Epithelial cell of prostate (primary cell): ENCODE measurements at places on chromosomes 12 and 14.
A peak's percentile ranks its signal among the peaks of the same experiment; 100 is the strongest.

DNA sequence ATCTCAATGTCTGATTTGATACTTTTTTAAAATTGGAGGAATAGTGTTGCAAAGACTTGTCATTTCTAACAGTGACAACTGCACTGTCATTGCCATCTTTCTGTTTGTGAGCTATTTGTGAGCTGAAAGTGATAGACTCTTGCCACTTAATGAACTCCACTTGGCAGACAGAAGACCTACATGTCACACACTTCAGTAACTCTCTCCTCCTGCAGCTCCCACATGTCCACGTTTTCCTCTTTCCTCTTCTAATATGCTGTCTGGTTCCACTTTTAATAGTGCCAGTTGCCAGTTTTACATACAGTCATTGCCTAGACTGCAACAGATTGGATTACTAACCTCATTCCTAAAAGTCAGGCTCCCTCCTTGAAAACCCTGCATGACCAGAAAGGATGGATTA is 121.5 kb downstream of the CAPZA3 start:
- no peak for DNase-seq

DNA sequence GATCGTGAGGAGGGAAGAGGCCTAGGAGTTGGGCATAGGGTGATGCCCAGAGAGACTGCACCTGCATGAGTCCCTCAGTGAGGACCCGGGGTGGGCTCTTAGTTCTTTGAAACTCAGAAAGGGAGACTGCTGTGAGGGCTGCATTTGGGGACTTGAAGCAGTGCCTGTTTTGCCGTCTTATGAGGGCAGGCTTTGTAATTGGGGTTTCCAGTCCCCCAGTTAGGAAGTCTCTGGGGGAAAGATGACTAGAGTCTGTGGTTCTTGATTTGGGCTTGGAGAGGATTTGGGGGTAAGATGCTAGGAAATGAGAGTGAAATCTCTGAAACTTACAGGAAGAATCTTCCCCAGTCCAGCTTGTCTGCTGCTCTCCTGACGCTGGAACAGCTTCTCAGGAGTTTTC is 99.6 kb downstream of the ARF6 start:
- DNase-seq: no peak

- DNase-seq: no peak
Observed at GRCh38 chr14:103806805-103807204, 40.6 kb downstream of the PPP1R13B start.

GRCh38 chr14:59939828-59940227 is 19.9 kb downstream of the LRRC9 start:
- DNase-seq: no peak

GRCh38 chr12:6914947-6915788 is 788 bp downstream of the ENO2 start:
- DNase-seq: no peak

DNA sequence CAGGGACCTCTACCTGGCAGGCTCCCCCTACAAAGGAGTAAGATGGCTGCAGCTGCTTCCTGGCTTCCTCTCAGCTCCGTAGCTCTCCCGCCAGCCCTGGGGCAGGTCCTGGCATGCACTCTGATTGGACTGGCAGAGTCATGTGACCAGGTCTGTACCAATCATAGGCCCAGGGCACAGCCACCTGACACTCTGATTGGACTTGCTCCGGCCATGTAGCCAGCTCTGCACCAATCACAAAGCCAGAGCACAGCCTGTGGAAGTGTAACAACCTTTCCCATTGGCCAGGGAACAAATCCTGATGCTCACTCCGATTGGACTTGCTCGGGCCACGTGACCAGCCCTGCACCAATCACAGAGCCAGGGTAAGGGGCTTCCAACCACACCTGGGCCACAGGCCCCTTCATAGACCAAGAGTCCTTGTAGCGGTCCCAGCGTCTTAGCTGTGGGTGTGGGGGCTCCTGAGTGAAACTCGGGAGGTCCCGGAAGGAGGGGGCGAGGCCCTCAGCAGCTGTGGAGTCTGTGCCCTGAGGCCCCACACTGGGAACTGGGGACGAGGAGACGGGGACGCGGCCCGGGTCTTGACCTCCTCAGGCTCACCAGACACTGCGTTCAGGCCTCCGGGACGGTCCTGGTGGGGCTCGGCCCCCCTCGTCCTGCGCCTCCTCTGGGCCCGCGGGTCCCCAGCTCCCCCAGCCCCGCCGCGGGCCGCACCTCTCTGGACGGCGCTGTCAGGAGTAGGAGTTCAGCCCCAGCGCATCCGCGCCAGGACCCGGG is 210.6 kb downstream of the ADGRD1 start:
- no peak for DNase-seq

GRCh38 chr12:16187660-16188059 is 89.8 kb downstream of the SLC15A5 start:
- no peak for DNase-seq

DNA sequence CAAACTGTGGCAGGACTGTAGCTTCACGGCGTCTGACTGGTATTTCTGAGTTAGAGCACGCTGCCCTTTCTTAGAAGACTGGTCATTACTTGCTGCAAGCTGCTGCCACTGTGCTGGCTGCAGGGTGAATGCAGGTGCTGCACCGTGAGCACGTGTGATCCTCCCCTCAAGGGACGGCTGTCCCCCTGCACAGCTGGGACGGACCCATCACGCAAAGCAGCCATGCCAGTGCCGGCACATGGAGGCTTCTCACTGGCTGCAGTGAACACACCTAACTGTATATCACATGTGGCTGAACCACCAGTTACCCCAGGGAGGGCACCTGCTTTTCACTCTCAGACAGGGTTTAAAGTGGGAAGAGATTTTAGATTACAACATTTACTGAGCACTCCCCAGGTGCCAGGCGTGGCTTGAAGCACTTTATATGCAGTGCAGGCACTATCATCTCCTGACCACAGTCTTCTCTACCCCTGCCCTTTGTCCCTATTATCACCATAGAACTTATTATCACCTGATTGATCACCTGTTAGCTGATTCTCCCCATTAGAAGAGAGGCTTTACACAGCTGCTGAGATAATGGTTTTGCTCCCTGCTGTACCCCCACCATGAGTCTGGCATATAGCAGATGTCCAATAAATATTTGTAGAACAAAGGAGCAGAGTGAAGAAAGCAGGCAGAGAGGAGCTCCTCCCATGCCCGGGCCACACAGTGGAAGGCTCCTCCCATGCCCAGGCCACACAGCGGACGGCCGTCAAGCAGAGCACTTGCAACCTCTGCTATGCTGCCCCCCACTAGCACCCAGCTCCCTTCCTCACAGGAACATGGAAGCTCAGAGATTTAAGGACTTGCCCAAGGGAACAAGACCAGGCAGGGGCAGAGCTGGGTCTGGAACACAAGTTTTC is 25.9 kb downstream of the SLC25A47 start:
- DNase-seq: no peak

- DNase-seq: no peak
Observed at GRCh38 chr14:68474741-68475140, 318.1 kb downstream of the ZFP36L1 start.

DNA sequence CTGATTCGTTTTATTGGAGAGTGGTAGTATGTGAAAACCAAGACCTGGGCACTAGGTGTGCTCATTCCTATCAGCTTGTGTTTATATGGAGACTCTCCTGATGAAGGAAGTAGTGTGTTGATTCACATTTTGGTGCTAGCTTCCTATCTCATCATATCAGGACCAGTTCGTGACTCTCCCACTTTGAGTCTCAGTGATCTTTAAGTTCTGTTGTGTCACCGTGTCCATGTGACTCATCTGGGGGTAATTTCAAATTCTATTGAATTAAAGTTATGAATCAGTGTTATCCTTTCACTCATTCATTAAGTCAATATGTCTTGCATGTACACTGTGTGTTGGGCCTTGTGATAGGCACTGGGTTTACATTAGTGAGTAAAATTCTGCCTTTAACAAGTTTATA is 180.2 kb downstream of the CACNA1C start:
- peak; percentile 36 for DNase-seq

- DNase-seq: no peak
Observed at GRCh38 chr14:75835737-75836136, 146.1 kb downstream of the TGFB3 start.

DNA sequence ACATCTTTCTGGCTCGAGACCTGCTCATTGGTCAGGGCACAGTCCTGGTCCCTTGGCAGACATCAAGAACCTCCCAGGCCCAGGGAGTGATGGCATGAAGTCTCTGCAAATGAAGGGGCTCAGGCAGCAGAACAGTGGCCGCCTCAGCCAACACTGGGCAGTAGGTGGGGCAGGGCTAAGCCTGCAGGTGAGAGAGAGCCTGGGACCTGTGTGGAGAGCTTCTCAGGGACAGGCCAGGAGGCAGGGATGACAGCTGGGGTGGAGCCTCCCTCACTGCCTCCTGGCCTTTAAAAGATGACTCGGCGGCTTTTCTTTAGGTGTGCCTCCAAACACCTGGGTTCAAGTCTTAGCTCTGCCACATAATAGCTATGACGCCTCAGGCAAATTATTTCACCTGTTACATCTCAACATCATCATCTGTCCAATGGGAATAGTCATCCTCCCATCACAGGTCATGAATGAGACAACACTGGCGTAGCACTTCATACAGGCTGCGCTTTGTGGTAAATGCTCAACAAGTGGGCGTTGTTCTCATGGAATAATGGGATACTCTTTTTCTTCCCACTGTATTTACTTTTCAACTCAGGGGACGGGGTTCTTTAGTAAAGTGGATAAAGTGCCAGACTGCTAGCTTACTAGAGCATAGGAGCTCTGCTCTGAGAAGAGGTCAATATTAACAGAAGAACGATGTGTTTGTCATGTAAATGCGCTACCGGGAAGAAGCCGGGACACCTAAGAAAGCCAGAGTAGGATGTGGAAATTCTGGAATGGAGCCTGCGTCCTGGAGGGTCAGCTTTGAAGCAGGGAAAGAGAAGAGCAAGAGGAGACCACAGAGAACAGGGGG is 277.4 kb downstream of the FOXN3 start:
- DNase-seq: no peak

- no peak for DNase-seq
Observed at GRCh38 chr12:84572196-84572595, 340.4 kb downstream of the SLC6A15 start.

DNA sequence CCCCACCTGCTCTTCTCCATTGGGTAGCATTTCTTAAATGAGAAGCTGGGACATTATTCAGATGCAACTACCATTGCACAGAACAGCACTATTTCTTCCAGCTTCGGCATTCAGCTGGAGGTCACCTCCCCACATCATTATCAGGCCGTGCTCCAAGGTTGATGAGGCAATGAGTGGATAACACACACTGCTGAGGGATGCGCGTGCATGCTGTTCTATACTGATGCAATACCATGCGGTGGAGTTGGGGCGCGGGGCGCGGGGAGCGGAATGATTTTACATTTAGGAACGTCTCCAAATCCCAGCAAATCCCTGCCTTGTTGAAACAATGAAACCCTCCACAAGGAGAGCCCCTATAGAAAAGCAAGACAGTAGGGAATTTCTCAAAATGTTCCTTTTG is 283.4 kb downstream of the GRIN2B start:
- no peak for DNase-seq

DNA sequence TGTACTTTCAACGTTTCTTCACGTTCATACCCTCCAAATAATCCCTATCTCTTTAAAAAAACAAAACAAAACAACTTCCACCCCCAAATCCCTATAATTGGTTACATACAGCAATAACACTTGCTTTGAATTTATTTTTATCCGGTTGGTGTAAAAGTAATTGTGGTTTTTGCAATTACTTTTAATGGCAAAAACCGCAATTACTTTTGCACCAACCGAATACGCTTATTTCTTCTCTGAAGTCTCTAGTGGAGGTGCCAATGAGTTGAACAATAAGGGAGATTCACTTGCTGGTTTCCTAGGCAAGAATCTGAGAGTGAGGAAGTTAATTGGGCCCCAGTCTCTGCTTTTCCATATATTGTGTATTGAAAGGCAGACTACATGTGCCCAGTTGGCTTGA is 133.3 kb downstream of the DACT1 start:
- no peak for DNase-seq

- no peak for DNase-seq
Observed at GRCh38 chr12:128531170-128531569, 264.2 kb downstream of the TMEM132C start.

- no peak for DNase-seq
Observed at GRCh38 chr12:115268451-115268850, 584.5 kb upstream of the TBX3 start.

GRCh38 chr14:95245334-95245733 is 74.4 kb downstream of the CLMN start:
- no peak for DNase-seq

DNA sequence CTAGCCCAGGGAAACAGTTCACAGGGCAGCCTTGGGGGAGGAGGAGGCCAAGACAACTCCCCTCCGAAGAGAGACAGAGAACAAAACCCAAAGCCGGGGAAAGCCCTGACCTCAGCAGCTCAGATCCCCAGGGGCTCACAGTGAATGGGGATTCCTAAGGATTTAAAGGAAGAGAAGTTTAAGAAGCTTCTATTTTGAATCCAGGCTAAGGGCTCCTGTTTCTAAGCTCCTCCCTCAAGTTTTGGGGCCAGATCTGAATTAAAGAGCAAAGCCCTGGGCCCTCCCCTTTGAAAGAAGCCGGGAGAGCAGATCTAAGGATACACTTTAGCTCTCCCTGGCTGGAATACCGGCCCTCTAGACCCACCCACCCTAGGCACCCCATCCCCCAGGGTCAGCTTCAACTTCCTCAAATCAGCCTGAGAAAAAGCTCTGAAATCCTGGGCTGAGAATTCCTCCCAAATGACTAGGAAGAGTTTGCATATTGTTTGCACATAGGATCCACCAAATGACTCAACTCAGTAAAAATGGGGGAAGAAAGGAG is 3.9 kb downstream of the KDM2B start:
- DNase-seq: no peak

GRCh38 chr12:88111074-88111652 is 30.7 kb downstream of the CEP290 start:
- DNase-seq: no peak

- DNase-seq: no peak
Observed at GRCh38 chr12:2580821-2581220, 213.9 kb upstream of the FKBP4 start.

DNA sequence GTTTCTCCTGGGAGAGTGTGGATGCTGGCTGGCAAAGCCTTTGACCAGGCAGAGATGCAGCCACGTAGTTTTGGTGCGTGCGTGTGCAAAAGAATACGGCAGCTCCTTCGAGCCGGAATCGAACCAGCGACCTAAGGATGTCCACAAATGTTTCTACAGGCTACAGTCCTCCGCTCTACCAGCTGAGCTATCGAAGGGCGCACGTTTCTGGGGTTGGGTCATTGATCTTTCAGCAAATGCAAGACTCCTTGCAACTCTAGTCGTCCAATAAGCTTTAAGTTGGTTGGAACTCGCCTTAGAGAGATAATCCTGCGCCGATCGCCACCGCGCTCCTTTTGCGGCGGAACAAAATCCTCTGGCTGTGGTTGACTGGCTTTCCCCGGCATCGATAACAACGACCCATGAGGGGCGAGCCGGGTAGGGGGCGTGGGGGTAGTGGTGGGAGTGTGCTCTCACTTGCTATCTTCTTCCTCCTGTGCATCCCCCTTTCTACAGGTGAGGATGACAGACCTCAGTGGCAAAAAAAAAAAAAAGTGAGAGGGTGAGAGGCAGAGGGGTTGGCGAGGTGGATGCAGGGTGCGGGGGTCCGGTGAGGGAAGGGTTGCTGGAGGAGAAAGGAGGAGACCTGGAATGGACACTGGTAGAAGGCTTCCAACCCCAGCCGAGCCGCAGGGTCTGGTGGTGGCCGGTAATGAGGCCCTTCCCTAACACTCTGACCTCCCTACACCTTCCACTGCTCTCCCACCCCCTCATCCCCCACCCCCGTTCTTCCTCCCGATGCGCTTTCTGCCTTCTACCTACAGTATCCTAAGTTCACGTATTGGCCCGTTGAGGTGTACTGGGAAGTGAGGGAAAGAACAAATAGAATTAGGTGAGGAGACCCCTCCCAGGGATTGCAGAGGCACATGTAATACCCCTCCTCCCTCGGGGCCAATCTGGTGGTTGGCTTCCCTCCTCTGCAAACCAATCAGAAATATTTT is 11.8 kb upstream of the OR6S1 start:
- DNase-seq: no peak
